AG09309 (cell line): ENCODE measurements at places on chromosomes 6 and 20.
A peak's percentile ranks its signal among the peaks of the same experiment; 100 is the strongest.

DNA sequence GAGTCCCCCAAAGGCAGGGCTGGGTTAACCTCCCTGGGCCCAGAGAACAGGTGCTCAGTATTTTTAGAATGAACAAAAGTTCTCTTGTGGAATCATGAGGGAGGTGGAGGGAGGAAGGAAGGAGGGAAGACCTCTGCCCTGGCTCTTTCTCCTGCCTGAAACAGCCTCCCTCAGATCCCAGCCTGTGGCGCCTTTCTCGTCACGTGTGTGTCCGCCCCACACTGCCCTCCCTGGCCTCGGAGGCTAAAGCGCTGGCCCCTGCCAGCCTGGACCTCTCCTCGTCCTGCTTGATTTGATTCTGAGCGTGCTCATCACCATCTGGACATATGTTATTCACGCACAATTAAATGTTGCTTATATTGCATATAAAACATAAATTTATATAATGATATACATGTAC, 40.9 kb downstream of the PHACTR3 start:
- DNase-seq, result no peak

DNA sequence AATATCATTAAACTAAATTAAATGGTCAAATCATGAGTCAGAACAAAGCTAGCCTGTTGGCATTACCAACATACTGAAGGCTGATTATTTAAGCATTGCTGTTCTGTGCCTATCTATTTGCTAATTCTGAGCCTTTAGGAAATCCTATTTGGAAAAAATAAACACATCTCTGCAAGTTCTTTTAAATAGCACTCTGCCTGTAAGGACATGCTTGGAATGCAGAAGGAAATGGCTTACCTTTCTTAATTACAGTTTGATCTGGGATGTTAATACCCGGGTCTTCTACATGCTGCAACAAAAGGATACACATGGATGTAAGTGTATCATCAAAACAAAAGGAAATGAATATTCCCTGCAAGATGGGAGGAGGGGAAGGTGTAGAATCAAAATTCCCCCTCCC, 8.3 kb downstream of the TFAP2A start:
- DNase-seq, result no peak

- peak; percentile 98 for DNase-seq
Measured at GRCh38 chr6:17907406-17908229, 79.8 kb downstream of the KIF13A start.

DNA sequence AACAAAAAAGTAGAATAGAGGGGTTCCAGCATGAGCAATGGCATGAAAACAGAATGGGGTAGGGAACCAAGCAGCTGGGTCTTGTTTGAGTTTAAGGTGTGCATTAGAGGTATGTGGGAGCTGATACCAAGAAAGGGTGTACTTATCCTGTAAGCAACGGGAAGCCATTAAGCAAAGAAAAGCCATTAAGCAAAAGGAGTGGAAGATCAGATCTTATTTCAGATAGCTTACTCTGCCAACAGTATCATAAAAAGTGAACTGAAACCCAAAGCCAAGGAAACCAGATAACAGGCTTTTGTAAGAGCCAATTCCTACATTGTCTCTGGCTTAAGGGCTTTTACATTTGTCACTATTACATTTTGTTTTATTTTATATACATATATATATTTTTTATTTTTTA, 21.3 kb upstream of the BEND6 start:
- DNase-seq, result no peak

GRCh38 chr6:148747471-148748165, 788 bp downstream of the UST start:
- no peak for DNase-seq

- DNase-seq, result no peak
Measured at GRCh38 chr6:29976588-29977424, 34.5 kb downstream of the HLA-A start.

DNA sequence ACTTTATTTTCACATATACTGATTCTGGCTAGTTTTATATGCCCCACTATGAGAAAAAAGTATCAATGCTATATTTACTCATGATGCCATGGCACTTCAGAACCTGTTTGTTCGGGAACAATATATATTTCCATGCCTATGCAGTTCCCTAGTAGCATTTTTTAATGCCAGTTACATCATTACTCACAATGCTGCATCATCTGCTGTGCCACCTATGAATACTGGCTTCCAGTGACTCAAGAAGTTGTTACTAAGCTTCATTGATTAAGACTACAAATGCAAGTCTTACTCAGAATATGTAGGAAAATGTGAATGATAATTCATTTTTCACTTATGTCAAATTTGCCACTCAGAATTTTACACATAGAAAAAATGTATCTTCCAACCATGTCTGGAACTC, 97.9 kb downstream of the MAFB start:
- DNase-seq, result no peak

DNA sequence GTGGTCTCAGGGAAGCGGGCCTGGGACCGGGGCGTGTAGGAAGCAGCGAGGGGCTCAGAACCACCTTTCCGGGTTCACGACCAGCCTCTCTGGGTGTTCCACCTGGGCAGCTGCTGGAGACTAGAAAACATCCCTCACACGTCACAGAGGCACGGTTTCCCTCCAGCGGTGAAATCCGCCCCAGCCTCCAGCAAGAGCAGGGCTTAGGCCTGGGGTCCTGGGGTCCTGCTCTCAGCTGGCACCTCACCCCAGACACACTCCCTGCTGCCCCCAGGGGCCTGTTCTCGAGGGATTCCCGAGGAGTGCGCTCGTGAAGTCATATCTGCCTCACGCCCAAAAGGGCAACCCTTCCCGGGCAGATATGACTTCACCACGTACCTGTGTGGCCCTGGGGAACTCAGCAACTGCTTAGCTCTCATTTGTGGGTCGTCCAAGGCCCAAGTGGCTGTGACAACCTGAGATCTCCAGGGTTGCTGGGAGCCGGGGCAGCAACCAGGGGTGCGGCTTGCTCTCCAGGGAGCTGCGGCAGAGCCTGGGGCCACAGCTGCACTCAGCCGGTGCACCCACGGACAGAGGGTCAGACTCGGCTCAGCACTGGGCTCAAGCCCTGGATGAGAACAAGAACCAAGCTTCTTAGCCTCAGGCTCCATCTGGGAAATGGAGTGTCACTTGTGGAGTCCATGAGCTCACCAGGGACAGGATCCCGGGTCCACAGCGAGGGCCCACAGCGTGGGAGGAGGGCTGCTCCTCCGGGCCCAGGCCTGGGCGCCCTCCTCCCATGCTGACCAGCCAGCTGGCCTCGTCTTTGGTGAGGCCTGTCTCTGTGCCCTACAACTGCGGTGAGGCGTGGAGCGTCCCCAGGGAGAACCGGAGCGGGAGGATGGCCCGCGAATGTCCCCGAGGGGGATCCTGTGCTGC, 661 bp downstream of the FNDC11 start:
- DNase-seq, result no peak

DNA sequence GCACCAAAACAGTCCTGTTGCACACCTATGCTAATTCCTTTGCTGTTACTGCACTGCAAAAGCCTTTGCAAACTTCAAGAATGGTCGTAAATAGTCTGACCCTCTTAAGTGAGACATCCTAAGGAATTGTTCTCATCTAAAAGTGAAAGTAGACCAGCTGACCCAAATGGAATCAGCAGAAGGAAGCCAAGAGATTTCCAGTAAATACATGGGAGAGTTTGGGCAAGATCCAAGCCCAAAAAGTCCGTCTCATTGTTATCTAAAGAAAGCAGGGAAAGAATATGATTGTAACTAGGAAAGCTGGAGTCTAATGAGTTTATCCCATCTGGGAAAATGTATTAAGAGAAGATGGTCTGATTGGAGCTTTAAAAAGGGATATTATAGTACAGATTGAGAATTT, 43.0 kb upstream of the HIVEP1 start:
- DNase-seq, result peak; percentile 51

DNA sequence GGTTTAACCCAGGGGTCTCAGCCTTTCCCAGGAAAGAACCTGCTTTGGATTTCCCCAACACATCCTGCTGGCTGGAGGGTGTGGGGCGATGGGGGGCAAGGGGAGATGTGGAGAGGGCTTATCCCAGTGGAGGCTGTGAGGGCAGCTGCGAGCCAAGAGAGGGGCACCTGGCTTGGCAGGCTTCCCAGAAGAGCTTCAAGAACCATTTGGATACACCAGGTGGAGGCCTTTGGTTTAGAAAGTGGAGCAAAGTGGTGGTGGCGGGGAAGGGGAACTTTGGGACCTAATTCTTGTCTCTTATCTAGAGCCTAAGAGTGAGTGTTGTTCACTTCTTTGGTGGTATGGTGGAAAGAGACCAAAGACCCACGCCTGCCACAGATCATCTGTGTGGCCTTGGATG, 12.4 kb downstream of the CD40 start:
- no peak for DNase-seq

DNA sequence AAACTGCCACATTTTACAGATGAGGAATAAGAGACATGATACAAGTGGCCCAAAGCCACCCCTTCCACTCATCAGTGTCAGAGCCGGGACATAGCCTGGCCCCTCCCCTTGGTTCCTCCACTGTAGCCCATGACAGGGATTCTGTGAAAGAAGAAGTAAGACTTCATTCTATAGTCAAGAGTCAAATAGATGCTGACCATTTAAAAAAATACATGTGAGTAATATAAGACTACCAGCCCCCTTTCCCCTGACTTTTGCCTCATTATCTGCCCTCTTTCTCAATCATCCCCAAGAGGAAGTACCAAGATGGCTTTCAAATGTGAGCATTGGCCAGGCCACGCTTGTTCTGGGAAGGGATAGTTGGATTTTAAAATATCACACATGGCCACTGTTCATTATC, 57.8 kb upstream of the TAB2 start:
- no peak for DNase-seq

DNA sequence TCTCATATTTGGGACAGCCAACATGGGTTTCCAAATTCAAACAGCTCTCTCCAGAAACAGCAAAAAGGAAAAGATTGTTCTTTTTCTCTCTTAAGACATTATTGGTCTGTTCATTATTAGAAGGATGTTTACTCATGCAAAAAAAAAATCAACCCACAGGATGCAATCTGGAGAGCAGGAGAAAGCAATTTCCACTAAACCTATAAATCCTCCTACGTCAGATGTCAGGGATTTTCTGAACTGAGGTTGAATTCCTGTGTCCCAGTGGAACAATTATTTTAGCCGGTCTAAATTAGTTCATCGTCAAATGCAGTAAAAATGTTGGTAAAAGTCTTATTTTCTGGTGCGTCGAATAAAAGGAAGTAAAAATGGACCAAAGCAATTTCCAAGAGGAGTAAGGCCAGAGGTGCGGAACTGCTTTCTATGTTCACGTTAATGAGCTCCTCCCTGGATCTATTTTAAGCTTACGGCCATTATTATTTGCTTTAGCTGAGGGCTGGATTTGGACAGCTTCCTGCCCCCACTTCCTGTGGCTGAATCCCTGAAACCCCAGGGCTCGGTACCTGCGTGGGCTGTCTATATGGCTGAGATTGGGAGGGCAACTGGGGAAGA, at the start of gene GABRR1:
TSS of gene GABRR1 (minus strand) at position 60 of the 612 bp plus-strand sequence. CDS start at position 24, 36 bp downstream.
- no peak for DNase-seq

- no peak for DNase-seq
Measured at GRCh38 chr6:151370509-151371078, 20.8 kb downstream of the ZBTB2 start.

DNA sequence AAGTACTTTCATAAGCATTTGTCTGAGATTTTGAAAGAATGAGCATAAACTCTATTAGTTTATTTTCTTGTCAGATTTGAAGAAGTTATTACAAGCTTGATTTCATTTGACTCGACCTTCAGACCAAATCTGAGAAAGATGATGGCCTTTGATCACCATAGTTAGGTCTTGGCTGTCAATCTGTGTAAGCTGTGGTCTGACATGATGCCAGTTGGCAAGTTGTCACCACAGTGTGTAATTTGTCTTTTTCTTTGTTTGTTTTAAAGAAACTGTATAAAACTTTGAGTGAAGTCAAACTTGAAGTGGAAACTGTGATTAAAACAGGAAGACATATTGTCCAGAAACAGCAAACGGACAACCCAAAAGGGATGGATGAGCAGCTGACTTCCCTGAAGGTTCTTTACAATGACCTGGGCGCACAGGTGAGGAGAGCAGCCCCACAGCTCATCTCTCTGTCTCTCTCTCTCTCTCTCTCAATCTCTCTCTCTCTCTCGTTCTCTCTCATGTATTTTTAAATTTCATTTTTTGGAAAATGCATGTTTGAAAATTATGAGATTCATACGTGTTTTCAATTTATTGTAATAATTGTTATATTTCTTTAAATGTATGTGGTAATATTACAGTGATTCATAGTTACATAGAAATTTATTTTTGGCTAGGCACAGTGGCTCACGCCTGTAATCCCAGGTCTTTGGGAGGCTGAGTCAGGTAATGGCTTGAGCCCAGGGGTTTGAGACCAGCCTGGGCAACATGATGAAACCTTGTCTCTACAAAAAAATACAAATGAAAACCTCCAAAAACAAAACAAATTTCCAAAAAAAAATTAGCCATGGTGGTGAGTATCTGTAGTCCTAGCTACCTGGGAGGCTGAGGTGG, 208.1 kb downstream of the UTRN start:
- no peak for DNase-seq

DNA sequence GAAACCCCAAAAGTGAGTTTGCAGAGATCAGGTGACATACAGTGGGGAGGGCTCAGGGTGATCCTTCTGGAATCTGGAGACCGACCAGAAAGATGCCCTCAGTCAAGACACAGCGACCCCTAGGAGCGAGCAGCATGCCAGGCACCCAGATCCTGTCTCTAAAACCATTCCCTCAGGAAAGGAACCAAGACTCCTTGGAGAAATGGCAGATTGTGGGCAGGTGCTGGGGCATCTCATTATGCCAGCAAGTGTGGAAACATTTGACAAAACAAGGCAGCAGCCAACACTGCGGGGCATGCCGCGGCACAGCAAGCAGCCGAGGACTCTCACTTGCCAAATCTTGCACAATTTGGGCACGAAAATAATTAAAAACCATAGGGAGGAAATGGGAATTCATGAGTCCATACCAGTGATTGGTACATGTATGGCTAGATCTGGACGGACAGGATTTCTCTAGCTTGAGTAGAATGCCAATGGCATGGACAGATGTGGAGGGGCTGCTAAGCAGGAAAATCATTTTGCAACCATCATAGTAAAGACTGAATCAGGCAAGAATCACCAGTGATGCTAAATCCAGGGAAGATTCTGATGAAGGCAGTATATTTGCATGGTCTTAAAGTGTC, 76.9 kb downstream of the GINS1 start:
- no peak for DNase-seq

DNA sequence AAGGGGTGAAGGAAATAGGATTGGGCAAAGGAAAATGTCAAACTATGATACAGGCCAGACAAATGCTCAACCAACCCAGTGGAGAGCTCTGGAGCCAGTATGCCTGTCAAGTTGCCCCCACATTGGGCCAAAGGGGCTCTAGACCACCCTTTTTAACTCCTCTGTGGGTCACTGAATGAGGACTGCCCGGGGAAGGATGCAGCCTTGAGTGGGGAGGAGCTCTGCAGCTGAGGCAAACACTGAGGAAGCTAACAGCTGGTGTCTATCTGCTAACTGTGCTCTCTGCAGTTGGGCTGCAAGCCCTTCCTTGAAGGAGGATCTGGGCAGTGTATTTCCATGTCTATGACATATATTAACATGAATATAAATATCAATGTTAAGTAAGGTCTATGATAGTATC, 98.4 kb upstream of the PRSS16 start:
- no peak for DNase-seq

GRCh38 chr6:32565511-32565910, 24.1 kb downstream of the HLA-DRB1 start:
- DNase-seq, result no peak

GRCh38 chr6:144158133-144158532, 7.8 kb downstream of the STX11 start:
- DNase-seq, result peak; percentile 89

- DNase-seq, result no peak
Measured at GRCh38 chr6:64792534-64792933, 914.5 kb downstream of the EYS start.

- DNase-seq, result no peak
Measured at GRCh38 chr6:111750753-111751673, 122.2 kb downstream of the FYN start.
